ENCODE measurements at places on chromosomes 5 and 9. TPM values are rescaled to one million over a fixed set of nuclear protein-coding genes. Genes with fewer than 3 reads are reported as not detected.

PPIC gene
- total RNA-seq: 4.2 TPM

FRMD3 gene
- total RNA-seq: 0.94 TPM

AJM1 gene
- total RNA-seq: 0.42 TPM

LCP2 gene
- 73.7 TPM for total RNA-seq

CDX1 gene
- total RNA-seq: 0.85 TPM

SNAPC4 gene
- 2.1 TPM for total RNA-seq

MAN1B1 gene
- 26.8 TPM for total RNA-seq

C5orf52 gene
- total RNA-seq: not detected

ABCA1 gene
- total RNA-seq: 14.6 TPM

SLC36A2 gene
- total RNA-seq: not detected

PROP1 gene
- not detected for total RNA-seq

OGN gene
- 10.1 TPM for total RNA-seq

NSUN2 gene
- 43.9 TPM for total RNA-seq

ANXA2R gene
- 18.6 TPM for total RNA-seq

SH3GL2 gene
- total RNA-seq: 0.38 TPM

SPINK6 gene
- total RNA-seq: 1.2 TPM

CDKN2B gene
- total RNA-seq: 0.80 TPM

LCN15 gene
- total RNA-seq: 0.05 TPM

MLANA gene
- total RNA-seq: not detected

DBH gene
- total RNA-seq: 0.28 TPM

AOPEP gene
- total RNA-seq: 9.6 TPM

GARIN3 gene
- total RNA-seq: not detected

TMOD1 gene
- total RNA-seq: 0.42 TPM

CNTNAP3 gene
- total RNA-seq: 2.8 TPM

PITX1 gene
- 0.05 TPM for total RNA-seq

HAPLN1 gene
- total RNA-seq: 0.14 TPM

KYAT1 gene
- 16.1 TPM for total RNA-seq

WDR38 gene
- 0.14 TPM for total RNA-seq

FOXD4L6 gene
- 0.09 TPM for total RNA-seq

FGFR4 gene
- total RNA-seq: 0.28 TPM
